ENCODE measurements at places on chromosomes 2 and 18.
A peak's percentile ranks its signal among the peaks of the same experiment; 100 is the strongest.

GRCh38 chr2:71668326-71669057, 215.1 kb downstream of the DYSF start:
- no peak for DNase-seq

GRCh38 chr2:36780231-36780839, 83.8 kb downstream of the VIT start:
- DNase-seq: no peak

GRCh38 chr18:38811209-38811608, 1245.6 kb upstream of the CELF4 start:
- no peak for DNase-seq

GRCh38 chr18:7950380-7951136, 383.4 kb downstream of the PTPRM start:
- no peak for DNase-seq

DNA sequence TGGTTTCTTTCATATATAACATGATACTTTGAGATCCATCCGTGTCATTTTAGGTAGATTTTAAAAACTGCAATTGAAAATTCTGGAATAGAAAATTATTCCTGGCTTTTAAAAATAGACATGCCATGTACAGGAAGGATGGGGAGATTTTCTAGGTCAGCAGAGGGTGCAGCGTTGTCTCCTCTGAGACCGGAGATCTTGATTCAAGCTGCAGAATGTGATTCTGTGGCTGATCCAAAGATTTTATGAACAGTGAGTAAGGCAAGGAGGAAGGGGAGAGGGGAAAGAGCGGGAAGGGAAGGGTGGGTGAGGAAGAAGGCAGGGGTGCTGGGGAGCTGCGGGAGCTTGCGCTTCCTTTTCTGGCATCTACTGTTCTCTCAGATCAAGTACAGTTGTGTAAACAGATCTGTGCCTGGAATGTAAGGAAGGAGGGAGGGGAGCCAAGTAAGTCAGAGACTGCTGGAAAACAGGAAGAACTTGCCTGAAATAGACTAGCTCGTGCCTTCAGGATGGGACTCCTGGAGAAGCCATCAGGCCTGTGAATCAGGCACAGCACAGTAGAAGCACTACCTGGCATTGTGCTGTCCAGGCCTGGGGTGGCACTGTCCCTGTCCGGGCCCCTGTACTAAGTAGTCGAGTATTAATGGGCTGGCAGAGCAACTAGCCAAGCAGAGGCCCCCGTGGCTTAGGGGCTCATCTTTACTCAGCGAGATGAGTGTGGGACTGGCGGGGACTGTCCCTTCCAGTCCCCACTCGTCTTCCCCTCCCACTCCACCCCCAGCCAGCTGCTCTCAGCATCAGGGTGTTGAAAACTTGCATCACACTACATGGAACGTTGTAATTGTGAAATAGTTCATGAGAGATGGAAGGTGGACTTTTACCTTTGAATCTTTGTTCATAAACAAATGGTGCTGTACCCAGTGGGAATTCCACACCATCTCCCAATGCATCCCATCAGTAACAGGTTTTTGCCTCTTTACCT, 163.5 kb downstream of the UXS1 start:
- peak; percentile 23 for DNase-seq

DNA sequence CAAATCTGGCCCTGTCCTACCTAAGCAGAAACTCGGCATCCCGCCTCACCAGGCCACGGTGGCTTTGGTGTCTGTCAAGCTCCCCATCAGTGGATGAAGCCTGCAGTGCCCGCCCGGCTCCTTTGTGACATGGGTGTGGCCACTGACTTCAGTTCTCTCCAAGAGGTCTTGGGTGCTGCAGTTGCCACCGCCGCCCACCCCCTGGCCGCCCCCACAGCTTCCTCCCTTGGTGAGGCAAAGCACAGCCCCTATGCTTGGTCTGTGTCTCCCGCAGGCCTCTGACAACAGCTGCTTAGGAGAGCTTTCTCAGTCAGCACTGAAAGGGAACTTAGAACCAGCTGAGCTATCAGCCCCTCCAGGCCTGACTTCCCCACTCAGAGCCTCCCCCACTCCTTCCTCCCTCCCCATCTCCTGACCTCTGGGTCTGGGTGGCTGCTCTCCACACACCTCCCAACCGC, 22.9 kb upstream of the GPR55 start:
- DNase-seq: no peak

DNA sequence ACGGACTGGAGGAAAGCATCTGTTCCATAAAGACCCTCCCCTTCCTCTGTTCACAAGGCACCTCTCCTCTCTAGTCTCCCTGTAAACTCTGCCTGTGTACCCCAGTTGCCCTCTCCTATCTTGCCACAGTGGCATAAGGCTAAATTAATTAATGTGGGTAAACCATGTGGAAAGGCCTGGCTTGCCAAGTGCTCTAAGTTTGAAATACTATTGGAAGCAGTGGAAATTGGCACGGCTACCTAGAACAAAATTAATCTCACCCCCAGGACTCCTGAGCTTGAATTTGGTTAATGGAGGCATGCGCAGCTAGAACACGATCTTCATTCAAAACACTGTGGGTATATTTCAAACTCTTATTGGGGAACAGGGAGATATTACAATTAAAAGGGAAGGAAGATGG, 19.2 kb upstream of the SLC14A2 start:
- no peak for DNase-seq

DNA sequence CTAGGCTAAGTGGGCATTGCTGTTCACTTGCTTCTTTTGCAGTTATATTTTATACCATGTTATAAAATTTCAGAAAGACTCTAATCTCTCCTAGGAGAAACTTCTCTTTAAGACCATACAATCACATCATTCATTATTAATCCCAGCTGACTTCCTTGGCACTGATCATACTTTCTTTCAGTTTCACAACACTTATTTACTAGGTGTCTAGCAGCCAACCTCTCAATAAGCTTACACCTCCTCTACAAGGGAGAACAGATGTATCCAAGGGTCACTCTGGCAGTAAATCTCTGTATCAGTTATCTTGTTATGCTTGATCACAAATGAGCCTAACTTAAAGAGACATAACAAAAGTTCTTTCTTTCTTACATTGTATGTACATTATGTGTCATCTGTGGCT, 69.8 kb upstream of the EPB41L5 start:
- DNase-seq: no peak

DNA sequence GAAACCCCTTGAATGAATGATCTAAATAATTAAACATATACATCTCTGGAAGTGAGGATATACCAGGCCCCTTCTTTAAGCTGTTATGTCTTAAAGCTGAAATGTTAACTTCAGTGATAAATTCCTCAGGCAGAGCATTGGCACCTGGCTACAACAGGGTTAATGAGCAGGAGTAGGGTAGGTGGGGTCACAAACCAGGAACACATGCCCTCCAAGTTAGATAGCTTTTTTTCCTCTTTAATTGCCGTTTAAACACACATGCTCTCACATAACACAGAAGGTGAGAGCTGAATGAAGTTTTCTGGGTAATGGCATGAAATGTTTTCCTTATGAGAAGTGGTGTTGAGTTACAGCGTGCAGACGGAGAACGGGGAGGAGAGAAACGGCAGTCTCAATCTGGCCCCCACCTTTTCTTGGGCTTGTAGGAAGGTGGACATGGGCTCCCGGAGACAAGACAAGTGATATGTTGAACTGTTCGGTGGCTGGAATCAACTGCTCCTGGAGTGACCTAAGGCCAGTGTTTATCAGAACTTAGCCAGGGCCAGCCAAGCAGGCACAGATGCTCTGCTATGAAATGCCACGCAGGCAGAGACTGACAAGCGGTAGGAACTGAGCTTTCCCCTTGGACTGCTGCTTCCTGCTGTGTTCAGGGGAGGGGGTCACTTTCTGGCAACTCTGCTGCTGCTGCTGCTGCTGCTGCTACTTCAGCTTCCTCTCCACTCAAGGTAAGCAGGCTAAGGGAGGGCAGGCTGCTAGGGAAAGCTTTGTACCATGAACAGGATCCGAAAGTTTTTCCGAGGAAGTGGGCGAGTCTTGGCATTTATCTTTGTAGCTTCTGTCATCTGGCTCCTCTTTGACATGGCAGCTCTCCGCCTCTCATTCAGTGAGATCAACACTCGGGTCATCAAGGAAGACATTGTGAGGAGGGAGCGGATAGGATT, at the start of gene GALNT5:
TSS of gene GALNT5 (plus strand) at position 394 of the 941 bp plus-strand sequence. CDS start at position 772, 378 bp downstream.
- no peak for DNase-seq

GRCh38 chr2:109516445-109517117, 97.2 kb downstream of the SEPTIN10 start:
- no peak for DNase-seq

- no peak for DNase-seq
These were observed 66.2 kb downstream of the ACVR2A start for GRCh38 chr2:147910990-147911473.

- DNase-seq: no peak
These were observed 30.5 kb upstream of the SNORC start for GRCh38 chr2:232839411-232840079.

DNA sequence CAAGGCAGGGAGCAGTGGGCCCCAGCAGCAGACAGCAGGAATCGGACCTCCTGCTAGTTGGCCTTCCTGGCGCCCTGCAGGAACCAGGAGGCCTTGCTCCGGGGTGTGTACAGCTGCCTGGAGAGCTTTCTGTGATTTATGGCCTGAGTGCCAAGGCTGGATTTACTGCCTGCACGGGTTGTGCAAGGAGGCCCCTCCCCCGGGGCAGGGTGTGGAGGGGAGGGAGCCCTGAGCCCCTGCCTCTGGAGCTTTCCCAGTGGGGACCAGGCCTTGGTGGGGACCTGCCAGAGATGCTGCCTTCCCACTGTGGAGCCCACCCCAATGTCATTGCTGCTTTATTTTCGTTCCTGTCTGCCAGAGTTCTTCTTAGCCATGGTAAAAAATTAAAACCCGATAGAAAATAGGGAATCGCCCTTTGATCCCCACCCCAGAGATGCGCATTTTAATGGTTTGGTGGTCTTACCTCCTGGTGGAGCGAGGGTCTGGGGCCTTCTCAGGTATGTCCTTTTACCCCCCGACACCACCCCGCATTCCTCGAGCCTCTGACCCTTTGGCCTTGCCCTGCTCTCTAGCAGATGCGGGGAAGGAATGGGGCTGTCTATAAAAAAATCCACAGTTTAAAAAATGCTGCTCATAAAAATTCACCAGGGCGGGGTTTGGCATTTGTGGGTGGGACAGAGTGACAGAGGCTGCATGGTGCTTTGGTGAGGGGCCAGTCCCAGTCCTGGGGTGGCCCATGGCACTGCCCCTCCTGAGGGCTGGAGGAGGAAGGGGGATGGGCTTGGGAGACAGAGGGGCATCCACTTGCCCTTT, 6.9 kb upstream of the RALB start:
- DNase-seq: no peak

GRCh38 chr18:72674710-72675109, 130.6 kb upstream of the CBLN2 start:
- no peak for DNase-seq

DNA sequence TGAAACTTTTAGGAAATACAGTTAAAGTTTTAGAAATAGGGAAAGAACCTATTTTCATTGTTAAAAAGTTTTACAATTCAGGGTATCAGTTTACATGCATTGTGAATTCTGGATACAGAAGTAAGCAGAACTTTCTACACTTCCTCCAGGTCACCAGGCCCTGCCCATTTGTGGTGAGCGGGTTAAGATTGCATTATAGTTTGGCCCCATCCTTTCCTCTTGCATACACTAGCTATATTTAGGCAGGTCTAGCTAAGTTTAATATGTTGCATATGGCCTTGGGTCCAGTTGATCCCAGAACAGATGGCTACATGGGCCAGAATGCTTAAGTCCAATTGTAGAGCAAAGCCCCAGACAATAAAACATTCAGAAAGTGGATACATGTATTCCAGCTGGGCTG, 4.8 kb downstream of the VWA3B start:
- DNase-seq: no peak

DNA sequence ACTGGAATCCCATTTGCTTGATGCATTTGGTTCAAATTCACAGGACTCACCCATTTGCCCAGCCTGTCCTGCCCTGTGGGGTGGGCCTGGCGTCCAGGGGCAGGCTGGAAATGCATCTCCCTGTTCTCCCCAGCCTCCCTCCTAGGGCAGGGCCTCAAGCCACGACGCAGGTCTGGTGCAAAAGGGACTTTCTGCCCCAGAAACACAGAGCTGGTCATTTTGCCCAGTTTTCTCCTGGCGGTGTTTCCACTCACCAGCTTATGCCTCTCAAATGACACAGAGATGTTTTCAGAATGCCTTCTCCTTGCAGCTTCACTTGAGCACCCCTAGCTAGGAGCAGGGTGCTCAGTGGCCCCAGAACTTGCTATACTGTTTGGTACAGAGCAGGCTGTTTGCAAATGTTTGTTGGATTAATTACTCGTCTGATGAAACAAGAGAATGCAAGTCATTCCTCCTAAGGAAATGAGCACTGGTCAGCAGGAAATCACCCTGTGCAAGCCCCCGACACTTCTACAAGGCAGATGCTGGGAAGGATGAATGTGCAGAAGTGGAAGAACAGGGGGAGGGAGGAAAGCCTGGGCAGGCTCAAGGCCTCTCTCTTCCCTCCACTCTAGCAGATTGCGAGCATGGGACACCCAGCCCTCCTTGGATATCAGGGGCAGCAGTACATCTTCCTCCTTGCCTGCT, 164.3 kb upstream of the APCDD1 start:
- no peak for DNase-seq

- no peak for DNase-seq
These were observed 208.8 kb downstream of the WDPCP start for GRCh38 chr2:63379451-63379850.

DNA sequence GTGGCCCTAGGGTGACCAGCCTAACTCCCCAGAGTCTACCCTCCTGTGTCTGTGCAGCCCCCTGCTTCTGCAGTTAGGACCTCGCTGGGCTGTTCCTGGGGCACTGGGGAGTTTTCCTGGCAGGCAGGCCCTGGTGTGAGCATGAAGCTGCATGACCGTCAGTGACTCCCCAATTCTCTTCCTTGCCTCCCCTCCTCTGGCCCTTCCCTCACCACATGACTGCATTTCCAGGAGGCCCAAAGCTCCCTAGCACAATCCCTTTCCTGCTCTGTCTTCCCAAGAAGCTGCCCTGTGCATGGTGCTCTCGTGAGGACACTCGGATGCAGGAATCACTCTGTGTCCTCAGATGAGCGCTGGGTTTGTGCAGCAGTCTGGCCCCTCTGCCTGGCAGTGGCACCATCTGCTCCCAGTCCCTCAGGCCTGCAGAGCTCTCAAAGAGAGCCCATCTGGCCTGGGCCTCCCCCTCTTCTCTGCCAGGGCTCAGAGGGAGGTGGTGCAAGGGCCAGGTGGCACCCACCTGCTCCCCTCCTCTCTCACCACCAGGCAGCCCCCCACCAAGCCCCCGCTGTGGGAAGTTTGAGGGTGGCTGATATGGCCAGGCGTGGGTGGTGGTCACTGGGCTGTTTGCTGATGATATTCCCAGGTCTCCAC, 125.6 kb upstream of the HS6ST1 start:
- no peak for DNase-seq

GRCh38 chr18:53508529-53508928, 715.9 kb downstream of the MBD2 start:
- no peak for DNase-seq

GRCh38 chr2:66575625-66576310, 140.8 kb downstream of the MEIS1 start:
- no peak for DNase-seq

- no peak for DNase-seq
These were observed 10.9 kb upstream of the FHL2 start for GRCh38 chr2:105409717-105410116.

DNA sequence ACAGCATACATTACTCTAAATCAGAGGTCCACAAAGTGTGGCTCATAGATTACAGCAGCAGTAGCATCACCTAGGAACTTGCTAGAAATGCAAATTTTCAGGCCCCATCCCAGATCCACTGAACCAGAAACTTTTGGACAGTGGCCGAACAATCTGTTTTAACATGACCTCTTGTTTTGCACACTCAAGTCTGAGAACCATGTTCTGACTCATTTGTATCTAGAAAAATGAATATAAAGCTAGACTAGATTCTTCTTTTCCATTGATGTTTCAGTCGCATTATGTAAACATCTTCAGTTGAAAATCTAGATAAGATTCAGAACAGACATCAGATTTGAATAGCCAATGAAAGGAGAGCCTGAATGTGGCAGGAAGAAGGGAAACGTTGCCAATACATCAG, 608.8 kb downstream of the LRP1B start:
- no peak for DNase-seq
